Skeletal muscle cell (primary cell): ENCODE measurements at places on chromosomes 3 and 15.

GRCh38 chr3:171743327-171744157, 66.7 kb downstream of the PLD1 start:
- DNase-seq: no peak

GRCh38 chr3:481680-482079, 285.1 kb downstream of the CHL1 start:
- DNase-seq: no peak

DNA sequence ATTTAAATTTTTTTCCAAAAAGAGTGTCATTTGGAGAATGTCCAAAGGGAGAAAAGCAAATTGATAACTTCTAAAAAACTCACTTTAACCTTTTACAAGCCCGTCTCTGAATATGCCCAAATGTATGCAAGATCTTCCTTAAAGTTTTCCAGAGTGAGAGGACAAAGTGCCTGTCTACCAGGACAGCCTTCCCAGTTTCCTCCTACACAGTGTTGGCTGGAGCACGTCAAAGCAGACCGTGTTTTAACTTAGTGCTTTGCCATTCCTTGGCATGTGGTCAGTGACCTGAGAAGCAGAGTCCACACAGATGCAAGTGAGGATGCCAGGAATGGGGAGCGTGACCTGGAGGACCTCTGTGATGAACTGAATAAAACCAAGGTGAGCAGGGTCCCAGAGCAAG, 245.7 kb downstream of the FAM43A start:
- DNase-seq: no peak

DNA sequence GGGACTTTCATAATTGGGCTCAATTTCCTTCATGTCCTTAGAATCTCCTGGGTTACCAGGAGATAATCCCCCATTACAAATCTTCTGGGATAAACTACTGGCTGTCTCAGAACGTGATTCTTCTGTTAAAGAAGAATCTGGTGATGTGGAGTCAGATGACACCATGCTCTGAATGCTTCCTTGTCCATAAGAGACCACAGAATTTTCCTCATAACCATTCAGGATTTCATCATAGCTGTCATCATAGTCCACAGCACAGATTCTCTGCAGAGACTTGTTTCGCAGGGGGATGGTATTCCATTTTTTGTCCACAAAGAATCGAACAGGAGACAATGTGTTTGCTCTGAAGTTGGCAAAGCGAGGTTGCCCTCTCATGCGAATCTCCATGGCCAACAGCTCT, 109.8 kb upstream of the TSPAN3 start:
- peak; percentile 42 for DNase-seq

GRCh38 chr15:81101894-81102815, 31.9 kb upstream of the CFAP161 start:
- no peak for DNase-seq

DNA sequence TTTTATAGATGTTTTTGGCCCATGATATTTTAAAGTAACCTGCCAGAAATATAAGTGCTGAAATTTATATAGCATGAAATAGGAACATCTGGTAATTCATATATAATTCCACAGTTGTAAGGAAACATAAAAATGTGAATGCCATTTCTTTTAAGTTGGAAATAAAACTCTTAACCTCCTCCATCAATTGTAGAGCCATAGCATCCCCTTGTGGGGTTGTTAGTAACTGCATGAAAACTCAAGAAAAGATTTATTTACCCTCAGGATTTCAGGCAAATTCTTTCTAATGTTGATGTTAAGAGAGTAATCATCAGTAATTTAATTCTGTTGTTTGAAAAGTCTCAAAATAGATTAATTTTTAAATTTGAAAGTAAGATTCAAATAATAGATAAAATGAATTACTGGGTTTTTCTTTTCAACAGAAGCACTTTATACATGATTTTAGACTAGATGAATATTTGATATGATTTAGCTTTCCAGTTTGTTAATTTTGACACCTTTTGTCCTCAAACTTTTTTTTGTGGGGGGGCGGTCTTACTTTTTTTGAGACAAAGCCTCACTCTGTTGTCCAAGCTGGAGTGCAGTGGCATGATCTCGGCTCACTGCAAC, 74.7 kb downstream of the RASA2 start:
- peak; percentile 20 for DNase-seq

GRCh38 chr15:86905625-86906256, 826.1 kb downstream of the AGBL1 start:
- DNase-seq: no peak

- no peak for DNase-seq
Measured at GRCh38 chr3:31988271-31988670, 6.7 kb downstream of the ZNF860 start.

- DNase-seq: no peak
Measured at GRCh38 chr3:37198996-37199395, 24.6 kb upstream of the LRRFIP2 start.
